Putamen (tissue), 1 donor: ENCODE measurements at places on chromosomes 4 and X.
A peak's percentile ranks its signal among the peaks of the same experiment; 100 is the strongest.

GRCh38 chrX:150234126-150234525 is 129.0 kb upstream of the MAMLD1 start:
- DNase-seq: no peak

DNA sequence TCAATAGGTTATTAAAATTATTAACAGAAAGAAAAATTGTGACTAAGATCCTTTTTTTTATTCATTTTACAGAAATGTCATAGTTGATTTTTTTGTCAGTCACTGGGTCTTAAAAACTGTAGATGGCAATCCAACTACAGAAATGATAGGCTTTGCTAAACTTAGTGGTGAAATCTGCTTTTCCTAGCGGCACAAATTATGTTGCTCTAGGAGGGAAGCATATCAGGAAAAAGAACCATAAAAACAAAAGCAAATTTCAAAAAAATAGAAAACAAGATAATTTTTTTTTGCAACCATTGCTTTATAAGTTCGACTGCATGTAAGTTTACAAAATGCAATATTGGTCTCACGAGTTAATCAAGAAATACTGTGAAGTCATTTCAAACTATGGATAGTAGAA is 443.5 kb upstream of the IGFBP7 start:
- DNase-seq: no peak

GRCh38 chrX:71616672-71617529 is 1.4 kb downstream of the CXCR3 start:
- no peak for DNase-seq

DNA sequence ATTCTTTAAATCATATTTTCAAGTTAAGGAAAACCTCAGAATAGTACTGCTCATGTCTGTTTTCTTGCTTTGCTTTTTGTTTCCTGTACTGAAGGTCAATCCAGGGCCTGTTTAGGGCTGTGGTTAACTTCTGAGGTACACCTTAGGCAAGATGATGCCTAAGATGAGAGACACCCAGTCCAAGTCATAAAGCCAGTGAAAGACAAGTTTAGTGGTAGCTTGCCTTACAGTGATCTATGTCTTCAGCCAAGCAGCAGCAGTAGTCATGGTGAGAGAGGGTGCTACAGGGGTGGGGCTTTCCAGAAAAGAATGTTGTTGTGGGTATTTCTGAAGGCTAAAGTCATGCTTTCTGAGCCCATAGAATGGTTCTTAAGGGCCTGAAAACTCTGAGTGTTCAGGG is 173.7 kb downstream of the VSIG4 start:
- DNase-seq: no peak

DNA sequence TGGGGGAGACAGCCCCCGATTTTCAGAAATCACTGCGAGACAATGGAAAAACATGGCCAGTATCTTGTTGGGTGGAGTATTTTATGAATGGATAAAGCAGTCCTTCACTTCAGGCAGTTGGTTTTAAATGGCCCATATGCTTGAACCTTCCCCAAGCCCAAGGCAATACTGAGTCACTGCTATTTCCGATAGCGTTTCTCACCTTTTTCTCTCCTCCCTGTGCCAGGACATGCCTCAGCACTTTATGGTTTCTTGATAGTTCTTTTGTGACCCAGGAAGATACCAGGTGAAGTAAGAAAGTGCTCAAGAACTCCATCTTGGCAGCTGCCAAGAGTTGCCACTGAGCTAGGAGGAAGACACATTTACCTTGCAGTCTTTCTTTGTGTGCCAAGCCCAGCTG is 26.8 kb upstream of the ESX1 start:
- no peak for DNase-seq

DNA sequence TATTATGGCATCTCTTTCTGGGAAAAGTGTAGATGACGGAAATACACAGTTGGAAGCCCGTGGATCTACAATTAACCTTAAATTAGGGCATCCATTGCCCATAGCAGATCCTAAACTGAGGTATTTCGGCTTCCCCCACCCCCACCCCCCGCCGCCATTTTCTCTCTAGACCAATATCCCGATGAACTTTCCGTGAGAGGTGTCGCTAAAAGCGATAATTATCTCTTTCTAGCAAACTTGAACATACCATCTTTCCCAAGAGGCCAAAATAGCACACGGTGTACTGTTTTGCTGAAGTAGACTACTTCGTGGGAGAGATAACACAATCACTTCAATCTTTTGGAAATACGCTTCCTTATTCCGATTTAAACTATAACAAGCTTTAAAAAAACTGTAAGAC is 554 bp downstream of the KLHL15 start:
- no peak for DNase-seq

DNA sequence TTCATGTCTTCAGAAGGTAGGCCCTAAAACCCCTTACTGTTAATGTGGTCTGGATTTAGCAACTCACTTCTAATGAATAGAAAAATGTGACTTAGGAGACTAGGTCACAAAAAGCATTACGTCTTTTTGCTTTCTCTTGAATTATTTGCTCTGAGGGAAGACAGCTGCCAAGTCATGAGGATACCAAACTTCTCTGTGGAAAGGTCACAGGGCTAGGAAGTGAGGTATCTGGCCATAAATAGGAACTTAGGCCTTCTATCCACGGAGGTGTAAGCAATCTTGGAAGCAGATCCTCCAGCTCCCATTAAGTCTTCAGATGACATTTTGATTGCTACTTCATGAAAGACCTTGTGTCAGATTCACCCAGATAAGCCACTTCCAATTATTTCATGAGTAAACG is 120.6 kb downstream of the JADE1 start:
- no peak for DNase-seq

- DNase-seq: no peak
Observed at GRCh38 chr4:141761926-141762325, 125.5 kb downstream of the IL15 start.

GRCh38 chr4:4759232-4759631 is 100.2 kb upstream of the MSX1 start:
- no peak for DNase-seq

DNA sequence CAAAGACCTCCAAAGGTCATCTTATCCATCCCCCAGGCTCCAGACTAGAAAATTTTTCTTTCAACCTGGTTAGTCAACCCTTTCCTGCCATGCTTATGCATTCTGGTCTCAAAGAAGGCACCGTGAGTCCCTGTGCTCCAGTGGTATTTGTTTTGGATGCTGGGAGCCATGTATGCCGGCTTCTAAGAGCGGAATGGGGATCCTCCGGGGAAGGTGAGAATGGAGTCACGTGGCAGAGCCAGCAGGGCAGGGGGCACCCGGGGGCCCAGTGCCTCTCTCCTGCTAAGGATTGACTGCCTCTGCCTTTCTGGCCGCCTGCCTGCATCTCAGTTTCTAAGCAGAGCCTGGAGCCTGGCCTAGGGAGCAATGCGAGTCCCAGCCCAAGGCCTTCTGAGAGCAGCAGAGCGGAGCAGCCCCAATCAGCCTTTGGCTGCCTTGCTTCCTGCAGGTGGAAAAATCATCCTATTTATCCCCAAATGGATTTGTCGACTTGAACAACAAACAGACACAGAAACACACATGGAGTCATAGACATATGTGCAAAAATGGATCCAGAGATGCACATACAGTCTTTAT is 141.0 kb downstream of the PJA1 start:
- no peak for DNase-seq

DNA sequence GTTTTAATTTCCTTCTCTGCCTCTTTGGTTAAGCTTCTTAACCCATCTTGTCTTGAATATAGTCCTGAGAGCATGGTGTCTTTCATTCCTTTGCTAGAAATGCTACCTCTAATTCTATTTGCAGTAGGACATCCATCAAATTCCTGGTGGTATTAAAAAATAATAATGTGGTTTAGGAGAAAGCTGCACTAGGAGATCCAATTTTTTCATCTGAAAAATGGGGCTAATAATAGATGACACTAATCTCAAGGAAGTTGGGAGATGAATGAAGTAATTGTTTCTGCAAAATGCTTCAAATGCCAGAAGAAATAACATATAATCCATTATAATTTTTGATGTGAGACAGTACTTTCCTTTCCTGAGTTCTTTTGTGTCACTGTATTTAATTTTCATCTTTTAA is 194.9 kb downstream of the PACRGL start:
- DNase-seq: no peak

- no peak for DNase-seq
Observed at GRCh38 chrX:1500701-1501624, 36.0 kb downstream of the P2RY8 start.

- DNase-seq: no peak
Observed at GRCh38 chr4:158259955-158260575, 49.8 kb downstream of the TMEM144 start.

GRCh38 chr4:55499495-55499894 is 47.2 kb downstream of the CLOCK start:
- no peak for DNase-seq

GRCh38 chr4:77047037-77047436 is 28.8 kb downstream of the CCNI start:
- no peak for DNase-seq

DNA sequence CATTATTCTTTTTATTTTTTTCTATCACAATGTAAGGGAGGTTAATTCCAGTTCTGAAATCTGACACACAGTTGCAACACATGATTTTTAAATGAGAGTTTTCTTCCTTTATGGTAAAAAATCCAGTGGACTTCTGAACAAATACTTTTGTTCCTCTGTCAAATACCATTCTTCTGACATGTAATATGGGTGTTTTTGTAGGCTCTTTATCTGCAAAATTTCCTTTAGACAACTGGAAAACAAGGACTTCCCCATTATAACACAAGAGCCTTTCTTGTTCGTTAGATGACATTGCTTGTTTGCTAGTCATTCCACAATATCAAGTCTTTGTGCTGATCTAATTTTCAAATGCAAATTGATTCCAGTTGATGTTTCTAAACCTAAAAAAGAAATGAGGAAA is 7.7 kb downstream of the FANCB start:
- DNase-seq: peak; percentile 77

DNA sequence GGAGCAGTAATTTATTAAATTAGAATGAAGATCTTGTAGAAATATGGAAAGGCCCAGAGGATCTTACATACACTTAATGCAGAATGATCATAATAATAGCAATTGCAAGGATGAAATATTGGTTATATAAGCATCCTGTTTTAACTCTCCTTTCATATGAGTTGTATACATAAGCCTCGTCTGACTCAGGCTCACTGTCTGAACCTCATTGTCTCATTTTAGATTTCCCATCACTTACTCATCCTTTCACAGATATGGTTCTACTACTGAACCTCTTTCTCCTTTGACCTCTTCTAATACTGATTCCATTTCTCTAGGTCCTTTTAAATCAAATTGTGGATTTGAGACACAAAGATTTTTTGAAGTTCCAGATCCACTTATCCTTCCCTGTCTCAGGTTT is 277.3 kb upstream of the TRPC5 start:
- DNase-seq: no peak

GRCh38 chr4:41106081-41106480 is 108.3 kb downstream of the APBB2 start:
- DNase-seq: no peak

GRCh38 chr4:32031026-32031425 is 1310.9 kb downstream of the PCDH7 start:
- DNase-seq: no peak

DNA sequence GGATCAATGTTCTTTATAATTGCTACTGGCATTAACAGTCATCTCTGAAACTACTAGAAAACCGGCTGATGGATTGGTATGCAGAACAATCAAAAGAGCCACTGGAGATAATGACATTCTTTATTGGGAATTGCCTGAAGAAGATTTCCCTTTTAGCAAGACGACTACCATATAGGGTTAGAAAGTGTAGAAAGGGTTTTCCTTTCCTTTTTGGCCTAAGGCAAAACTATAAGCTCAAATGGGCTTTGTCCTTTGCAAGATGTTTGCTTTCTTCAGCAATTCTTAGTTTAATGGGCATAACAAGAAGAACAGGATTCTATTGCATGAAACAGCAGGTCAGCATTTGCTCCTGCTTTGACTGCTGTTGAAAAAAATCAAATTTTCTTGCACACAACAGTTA is 214.2 kb upstream of the PCDH10 start:
- no peak for DNase-seq

DNA sequence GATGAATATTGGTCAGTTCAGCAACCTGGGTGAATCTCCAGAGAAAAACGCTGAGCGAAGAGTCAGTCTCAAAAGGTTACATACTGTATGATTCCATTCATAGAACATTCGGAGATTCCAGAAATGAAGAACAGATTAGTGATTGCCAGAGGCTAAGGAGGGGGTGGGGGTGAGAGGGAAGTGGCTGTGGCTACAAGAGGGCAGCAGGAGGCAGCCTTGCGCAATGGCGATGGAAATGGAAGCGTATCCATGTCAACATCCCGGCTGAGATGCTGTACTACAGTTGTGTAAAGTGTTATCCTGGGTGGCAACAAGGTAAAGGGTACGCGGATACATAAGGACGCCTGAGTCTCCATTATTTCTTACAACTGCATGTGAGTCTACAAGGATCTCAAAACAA is 18.0 kb downstream of the LYAR start:
- DNase-seq: no peak

- DNase-seq: peak; percentile 21
Observed at GRCh38 chr4:120007191-120007871, 59.3 kb downstream of the MAD2L1 start.

GRCh38 chr4:67573193-67573592 is 14.7 kb downstream of the STAP1 start:
- DNase-seq: no peak

GRCh38 chr4:8542776-8543525 is 37.2 kb upstream of the GPR78 start:
- no peak for DNase-seq
